ENCODE measurements at places on chromosomes 11 and 22. TPM values are rescaled to one million over a fixed set of nuclear protein-coding genes. Genes with fewer than 3 reads are reported as not detected.

OR4X1 gene
- not detected for total RNA-seq

ANKK1 gene
- total RNA-seq = not detected

GPHA2 gene
- not detected for total RNA-seq

LDLRAD3 gene
- total RNA-seq = 10.8 TPM
